A549 (cell line): ENCODE measurements at places on chromosomes 12 and 14. TPM values are rescaled to one million over a fixed set of nuclear protein-coding genes. Genes with fewer than 3 reads are reported as not detected.

- DNase-seq = no peak
These were observed 184.9 kb upstream of the FLRT2 start for GRCh38 chr14:85344847-85345570.

- DNase-seq = no peak
These were observed 27.6 kb downstream of the PDE3A start for GRCh38 chr12:20395791-20396550.

DNA sequence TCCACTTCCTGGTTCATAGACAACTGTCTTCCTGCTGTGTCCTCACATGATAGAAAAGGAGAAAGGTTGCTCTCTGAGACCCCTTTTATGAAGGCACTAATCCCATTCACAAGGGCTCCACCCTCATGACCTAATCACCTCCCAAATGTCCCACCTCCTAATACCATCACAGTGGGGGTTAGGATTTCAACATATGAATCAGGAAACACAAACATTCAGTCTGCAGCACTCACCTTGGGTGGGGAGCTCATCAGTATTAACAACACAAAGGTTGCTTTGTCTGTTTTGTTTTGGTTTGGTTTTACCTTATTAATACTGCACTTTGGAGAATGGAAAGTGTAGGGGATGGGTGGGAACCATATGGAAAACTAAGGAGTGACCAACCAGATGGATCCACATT is 10.5 kb upstream of the SMCO2 start:
- DNase-seq = no peak

TOX4 gene
- polyA plus RNA-seq = 41.1 to 48.3 TPM (median 41.4 TPM) in 3 replicates

HNF1A gene
- 5.7 to 7.3 TPM (median 6.8 TPM) in 3 replicates for polyA plus RNA-seq

FIGNL2 gene
- 0.36 to 0.46 TPM (median 0.38 TPM) in 3 replicates for polyA plus RNA-seq

CCDC196 gene
- polyA plus RNA-seq = not detected in 3 replicates
